ENCODE measurements at places on chromosomes 5 and 9.

GRCh38 chr5:68683632-68684036 lies 410.2 kb upstream of the SLC30A5 start:
- no peak for DNase-seq

- DNase-seq: no peak
Observed at GRCh38 chr5:168238463-168238862, 53.0 kb upstream of the WWC1 start.

DNA sequence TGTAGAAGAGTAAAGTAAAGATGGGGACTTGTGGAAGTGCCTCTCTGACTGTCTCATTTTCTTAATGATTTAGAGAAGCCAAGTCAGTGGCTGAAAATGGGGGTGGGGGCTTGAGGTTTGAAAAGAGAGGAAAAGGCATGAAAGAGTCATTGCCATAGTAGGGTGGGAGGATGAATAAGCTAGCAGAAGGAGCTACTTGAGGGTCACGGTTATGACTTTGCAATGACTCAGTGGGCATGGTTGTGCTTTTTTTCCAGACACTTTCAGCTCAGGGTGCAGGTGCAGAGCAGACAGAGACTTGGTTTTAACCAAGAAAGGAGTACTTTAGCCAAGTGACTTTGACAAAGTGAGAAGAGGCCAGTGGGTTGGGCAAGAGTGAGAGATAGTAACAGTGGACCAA lies 117.8 kb downstream of the PTTG1 start:
- DNase-seq: no peak

DNA sequence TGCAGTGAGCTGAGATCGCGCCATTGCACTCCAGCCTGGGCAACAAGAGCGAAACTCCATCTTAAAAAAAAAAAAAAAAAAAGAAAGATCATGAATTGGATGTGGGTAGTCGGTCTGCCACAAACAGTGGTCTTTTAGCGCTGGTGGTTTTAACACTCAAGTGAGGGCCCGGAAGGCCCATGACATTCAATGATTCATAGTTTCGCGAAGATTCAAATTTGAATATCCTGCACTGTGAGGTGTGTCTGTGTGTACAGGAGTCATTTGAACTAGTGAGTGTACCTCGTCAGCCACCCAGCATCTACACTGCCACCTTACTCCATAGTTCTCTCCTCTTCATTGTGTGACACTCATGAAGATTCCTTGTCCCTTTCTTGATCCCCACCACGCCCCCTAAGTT lies 41.3 kb downstream of the CFAP77 start:
- no peak for DNase-seq

DNA sequence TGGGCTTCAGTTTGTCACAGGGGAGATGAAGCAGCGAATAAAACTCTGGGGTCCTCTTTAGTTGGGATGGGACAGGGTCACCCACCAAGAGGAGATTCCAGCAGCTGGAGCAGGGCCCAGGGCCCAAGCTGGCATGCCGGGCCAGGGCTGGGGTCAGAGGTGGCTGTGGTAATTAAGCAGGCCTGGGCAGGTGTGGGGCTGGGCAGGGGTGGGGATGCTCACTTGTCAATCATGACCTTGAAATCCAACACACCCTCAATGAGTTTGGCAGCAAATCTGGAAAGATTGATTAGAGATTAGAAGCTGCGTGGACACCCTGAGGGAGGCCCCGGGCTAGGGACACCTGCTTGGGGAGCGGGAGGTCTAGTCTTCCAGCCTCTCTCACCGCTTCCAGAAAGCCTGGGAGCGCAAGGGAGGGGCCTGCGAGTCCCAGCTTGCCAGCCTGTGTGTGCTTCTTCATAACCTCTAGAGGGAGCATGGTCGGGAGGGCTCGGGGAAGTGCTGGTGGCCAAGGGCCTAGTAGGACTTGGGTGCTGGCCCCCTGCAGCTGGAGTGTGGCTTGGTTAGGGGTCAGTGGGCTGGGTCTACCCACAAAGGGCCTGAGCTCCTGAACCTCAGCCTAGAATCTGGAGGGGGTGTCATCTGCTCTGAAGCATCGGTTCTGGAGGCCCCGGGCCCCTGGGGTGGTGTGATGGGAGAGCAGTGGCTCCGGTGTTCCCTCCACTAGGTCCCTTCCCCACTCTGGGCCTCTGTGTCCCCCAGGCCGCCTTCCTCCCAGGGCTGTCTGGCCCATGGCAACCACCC lies 7.6 kb downstream of the CRAT start:
- DNase-seq: no peak

GRCh38 chr9:70902171-70902570 lies 219.2 kb downstream of the TRPM3 start:
- DNase-seq: no peak

- DNase-seq: no peak
Observed at GRCh38 chr9:92044936-92045335, 70.3 kb downstream of the SPTLC1 start.

DNA sequence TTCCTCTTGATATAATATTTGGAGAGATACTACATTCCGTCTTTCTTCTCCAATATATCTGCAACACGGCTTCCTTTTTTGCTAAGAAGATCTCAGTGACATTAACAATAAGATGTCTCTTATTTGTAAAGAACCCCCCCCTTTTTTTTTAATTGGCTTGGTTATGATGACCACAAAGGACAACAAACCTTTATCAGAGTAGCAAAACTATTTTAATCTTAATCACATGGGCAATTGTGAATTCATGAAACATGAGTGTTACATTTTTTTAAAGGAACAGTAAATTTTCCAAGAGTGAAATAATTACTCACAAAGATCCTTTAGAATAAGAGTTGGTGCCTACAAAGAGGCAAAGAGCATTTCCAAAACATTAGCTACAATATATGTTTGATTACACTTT lies 554.1 kb downstream of the MAT2B start:
- no peak for DNase-seq

- no peak for DNase-seq
Observed at GRCh38 chr5:60161340-60161934, 267.9 kb upstream of the PDE4D start.

GRCh38 chr5:74851684-74852353 lies 14.4 kb downstream of the FAM169A start:
- DNase-seq: no peak

DNA sequence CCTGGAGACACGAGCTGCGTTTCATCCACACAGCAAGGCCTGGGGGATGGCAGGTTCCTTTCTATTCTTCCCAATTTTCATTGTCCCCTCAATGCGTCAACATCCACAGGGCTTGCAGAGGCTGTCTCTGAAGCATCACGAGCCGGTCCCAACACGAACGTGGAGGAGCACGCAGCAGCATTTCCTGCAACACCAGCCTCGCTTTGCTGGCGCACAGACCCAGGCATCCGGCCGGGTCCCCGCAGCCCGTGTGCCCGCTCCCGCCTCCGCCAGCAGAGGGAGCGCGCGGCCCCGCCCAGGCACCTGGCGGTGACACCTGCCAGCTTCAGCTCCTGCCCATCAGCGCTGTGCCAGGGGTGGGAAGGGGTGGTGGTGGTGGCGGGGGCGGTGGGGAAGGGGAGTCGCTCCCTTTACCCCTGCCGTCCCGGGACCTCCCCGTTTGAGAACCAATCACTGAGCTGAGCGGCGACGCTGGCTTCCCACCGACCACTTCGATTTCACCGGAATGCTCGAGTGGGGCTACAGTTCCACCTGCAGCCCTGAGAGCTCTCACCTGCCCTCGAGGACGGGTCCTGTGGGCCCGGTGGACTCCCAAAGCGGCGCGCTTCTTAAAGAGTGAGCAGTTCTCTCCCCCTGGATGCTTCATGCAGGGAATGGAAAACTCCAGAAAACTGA lies 464.5 kb downstream of the ICE1 start:
- DNase-seq: no peak

DNA sequence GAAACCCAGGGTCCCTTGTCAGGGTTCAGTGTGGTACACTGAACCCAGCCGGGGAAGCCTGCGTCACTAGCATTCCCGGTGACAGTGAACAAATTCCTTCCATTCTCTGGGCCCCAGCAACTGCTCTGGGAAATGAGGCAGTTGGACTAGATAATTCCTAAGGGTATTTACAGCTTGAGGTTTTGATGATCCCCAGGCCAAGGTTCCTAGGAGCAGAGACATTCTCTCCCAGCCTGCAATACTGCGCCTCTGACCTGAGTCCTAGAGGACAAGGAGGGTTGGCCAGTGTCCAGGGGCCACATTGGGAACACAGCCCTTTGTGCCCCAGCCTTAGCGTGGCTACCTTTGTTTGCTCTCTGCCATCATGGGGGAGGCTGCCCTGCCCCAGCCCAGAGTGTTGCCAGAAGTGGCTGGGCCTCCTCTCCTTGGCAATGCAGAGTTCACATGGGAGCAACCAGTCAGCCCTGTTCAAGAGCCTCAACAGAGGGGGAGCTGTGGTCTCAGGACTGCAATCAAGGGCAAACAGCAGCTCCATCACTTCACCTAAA lies 178.2 kb downstream of the SEC61B start:
- DNase-seq: no peak

DNA sequence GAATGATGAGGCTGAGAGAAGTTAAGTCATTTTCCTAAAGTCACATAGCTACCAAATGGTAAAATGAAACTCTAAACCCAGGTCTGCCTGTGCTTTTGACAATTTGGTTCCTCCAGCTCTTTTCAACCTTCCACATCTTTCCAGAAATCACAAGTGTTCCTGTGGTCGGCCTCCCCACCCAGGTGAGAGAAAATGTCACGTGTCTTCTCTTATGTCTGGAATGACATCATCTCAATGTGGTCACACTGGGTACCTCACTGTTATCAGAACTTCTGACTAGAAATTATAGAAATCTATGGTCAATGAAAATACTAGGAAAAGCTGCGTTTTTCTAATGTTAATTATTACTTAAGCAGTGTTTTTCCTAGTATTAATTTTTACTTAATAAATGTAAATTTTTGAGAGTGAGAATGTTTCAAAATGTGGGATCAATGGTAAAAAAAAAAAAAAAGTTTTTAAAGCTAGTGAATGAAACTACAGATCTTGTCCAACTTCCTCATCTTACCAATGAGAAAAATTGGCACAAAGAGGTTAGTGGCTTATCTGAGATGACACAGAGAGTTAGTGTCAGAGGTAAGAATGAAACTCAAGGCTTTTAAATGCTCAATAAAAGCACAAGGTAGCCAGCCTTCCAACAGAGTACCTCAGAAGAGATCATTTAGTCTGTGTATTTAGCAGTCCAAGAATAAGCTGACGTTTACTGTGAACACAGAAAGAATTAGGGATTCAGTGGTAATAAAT lies 228.7 kb upstream of the NR4A3 start:
- DNase-seq: no peak

Measured in amygdala (tissue), 56 donors.